ENCODE measurements at places on chromosomes 2 and 18.

GRCh38 chr2:136000502-136000901, 15.1 kb upstream of the DARS1 start:
- DNase-seq = no peak

DNA sequence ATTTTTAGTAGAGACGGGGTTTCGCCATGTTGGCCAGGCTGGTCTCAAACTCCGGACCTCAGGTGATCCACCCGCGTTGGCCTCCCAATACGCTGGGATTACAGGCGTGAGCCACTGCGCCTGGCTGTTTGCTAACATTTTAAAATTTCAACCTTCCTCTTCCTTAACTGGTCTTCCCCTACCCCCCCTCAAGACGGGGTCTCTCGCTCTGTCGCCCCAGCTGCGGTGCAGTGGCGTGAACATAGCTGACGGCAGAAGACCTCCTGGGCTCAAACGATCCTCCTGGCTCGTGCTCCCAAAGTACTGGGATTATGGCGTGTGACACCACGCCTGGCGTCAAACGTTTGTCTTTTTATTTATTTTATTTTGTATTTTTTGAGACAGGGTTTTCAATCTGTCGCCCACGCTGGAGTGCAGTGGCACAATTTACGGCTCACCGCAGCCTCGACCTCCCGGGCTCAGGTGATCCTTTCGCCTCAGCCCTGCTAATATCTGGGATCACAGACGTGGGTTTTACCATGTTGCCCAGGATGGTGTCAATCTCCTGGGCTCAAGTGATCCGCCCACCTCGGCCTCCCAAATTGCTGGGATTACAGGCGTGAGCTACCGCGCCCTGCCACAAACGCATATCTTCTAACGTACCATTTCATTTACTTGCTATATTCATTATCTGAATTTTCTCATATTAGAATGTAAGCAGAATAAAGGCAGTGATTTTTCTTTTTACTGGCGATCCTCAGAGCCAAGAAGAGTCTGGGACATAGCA, 984 bp upstream of the MSH2 start:
- DNase-seq = no peak

DNA sequence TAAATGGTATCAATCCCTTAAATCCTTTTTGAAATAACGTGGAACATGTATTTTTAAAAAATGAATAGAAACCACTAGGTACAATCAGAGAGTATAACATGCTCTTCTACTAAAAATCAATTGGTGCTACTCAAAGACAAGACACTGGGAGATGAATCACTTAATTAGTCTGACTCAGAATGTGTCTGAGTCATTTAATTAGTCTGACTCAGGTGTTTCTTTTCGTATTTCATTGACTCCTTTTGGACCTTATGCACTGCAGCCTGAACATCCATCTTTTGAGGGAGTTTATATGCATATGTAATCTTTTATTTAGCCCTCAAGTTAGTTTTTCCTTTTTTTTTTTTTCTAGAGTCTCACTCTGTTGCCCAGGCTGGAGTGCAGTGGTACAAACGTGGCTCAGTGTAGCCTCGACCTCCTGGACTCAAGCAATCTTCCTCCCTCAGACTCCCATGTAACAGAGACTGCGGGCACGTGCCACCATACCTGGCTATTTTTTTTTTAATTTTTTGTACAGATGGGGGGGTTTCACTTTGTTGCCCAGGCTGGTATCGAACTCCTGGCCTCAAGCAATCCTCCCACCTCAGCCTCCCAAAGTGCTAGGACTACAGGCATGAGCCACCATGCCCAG, 26.5 kb downstream of the PPP4R3B start:
- peak; percentile 11 for DNase-seq

- no peak for DNase-seq
Observed at GRCh38 chr18:3340682-3341097, 78.8 kb downstream of the MYL12B start.

- DNase-seq = no peak
Observed at GRCh38 chr18:66105016-66105415, 354.2 kb downstream of the CDH7 start.

DNA sequence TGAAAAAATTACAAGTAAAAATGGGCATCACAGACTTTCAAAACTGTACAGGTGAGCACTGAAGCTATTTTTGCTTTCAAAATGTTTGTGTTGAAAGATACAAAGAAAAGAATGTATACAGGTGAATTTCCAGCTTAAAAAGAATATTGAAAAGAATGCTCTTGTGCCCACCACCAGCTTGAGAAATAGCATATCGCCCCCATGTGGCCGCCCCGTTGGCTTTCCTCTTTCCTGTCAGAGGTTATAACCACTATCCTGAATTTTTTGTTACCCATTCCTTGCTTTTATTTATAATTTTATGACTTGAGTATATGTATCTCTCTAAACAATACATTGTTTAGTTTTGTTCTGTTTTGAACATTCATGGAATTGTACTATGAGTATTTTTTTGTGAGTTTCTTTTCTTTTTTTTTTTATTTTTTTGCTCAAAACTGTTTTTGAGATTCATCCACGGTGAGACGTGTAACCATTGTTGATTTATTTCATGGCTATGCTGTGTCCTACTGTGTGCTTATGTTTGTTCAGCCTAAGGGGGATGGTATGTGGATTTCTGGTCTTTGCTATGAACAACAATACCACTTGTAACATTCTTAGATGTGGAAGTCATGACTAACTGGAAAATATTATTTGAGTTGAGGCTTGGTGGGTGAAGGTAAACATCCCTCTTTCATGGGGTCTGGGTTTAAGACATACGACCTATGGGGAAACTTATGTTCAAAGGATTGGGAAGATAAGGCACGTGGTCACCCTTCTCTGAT, 11.6 kb downstream of the TRPM8 start:
- DNase-seq = no peak

DNA sequence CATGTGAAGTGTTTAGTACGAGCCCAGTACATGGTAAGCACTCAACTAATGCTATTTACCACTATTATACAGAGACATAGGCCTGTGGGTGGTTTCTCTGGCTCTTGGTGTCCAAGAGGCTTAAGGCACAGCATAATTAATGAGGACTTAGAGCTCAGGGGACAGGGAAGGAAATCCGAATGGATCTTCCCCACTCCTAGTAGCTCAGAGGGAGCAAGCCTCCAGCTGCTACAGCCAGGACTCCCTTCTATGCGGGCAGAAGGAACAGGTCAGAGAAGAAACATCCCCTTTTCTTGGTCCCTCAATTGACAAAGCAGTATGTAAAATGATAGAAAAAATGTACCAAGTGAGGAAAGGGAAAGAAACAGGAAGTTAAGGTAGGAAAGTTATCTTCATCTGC, 261.3 kb upstream of the STON1 start:
- no peak for DNase-seq

GRCh38 chr18:50707855-50708469, 111.9 kb downstream of the MRO start:
- no peak for DNase-seq

GRCh38 chr18:79581911-79582310, 97.7 kb upstream of the CTDP1 start:
- no peak for DNase-seq
